ENCODE measurements at places on chromosomes 2 and 18.
A peak's percentile ranks its signal among the peaks of the same experiment; 100 is the strongest.

DNA sequence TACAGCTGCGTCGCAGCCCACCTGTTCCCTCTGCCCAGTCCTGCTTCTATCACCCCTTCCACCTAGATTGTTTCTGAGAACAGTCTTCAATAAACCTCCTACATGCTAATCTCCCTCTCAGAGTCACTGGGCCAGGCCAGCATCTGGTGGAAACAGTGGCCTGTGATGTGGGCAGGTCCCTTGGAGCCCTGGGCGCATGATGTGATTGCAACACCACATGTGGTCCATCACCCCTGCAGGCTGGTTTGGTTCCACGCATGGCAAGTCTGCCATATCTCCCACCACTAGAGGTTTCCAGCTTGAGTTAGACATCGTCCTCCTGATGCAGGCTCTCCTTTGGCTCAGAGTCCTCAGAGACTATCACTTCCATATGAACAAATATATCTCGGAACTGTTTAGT, 83.5 kb downstream of the PRKCE start:
- DNase-seq, result no peak

DNA sequence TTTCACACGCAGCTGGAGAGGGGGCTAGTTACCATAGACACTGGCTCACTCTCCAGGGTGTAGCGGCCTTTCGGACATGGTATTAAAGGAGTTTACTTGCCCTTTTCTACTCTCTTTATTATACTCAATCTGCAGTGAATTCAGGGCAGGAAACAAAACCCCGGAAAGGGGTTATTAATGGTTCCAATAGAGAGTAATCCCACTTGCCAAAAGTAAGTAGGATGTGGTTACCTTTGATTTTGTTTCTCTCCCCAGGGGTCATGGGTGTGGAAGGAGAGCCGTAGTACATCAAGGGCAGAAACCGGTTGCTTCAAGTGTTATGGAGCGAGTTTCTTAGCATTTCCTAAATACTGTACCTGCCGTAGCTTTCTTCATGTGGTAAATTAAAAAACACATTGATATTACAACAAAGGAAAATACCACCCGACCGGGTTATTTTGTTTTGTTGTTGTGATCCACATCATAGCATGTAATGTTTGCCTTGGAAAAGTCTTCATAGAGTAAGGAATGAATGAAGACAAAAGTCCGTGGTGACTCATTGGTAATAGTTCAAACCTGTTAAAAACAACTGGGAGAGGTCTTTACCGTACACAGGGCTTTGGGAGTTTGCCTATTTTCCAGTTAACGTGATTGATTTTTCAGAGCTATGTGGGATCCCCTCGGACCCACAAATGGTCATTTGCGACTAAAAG, 71.5 kb downstream of the SLC4A3 start:
- no peak for DNase-seq

DNA sequence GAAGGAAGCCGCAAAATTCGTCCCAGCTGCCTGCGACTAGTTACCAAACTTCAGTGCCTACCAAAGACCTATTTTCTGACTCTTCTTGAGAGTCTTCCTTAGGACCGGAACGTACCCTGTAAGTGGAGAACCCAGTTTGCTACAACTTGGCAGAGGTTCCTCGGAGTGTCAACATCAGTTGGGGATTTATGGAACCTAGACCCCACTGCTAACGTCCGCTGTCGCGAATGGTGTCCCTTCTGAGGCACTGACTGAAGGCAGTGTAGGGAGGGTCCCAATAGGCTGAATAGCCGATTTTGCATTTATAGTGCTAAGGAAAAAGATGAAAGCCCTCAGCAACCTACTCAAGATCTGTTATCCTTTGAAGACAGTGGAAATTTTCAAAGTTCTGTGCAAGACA, 568 bp upstream of the STK17B start:
- no peak for DNase-seq

DNA sequence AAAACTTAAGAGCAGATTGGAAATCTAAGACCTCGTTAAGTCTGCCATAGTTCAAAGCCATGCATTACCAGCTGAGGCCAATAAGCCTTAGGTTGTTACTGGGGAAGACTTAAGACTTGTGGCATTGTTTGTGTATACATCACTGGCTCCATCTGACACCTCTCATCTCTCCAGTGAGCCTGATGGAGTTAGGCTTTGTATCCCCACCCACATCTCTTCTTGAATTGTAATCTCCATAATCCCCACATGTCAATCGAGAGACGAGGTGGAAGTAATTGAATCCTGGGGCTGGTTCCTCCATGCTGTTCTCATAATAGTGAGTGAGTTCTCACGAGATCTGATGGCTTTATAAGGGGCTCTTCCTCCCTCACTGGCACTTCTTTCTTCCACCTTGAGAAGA, 404.6 kb downstream of the ARHGAP15 start:
- no peak for DNase-seq

DNA sequence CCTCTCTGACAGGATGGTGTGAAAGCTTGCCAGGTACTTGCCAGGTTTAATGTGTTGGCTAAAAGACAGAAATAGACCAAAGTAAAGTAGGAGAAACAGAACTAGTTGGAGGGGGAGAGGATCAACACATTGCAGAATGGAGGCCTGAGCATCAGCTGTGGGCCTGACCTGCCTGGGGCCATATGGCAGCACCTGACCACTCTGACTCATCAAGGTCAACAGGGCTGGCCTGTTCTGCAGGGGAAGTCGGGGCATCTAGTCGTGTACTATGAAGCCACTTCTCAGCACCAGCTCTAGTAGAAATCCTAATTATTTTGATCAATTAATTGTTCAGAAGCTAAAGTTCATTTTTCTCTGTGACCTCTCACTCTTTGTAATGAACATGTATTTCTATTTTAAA, 35.8 kb upstream of the NOSTRIN start:
- DNase-seq, result no peak

- no peak for DNase-seq
Observed at GRCh38 chr2:96344011-96344410, 8.4 kb downstream of the NCAPH start.

GRCh38 chr18:56869189-56869777, 218.1 kb downstream of the WDR7 start:
- peak; percentile 23 for DNase-seq

Data from umbilical cord (tissue), 2 donors.